ENCODE measurements at places on chromosomes 7 and 10.

DNA sequence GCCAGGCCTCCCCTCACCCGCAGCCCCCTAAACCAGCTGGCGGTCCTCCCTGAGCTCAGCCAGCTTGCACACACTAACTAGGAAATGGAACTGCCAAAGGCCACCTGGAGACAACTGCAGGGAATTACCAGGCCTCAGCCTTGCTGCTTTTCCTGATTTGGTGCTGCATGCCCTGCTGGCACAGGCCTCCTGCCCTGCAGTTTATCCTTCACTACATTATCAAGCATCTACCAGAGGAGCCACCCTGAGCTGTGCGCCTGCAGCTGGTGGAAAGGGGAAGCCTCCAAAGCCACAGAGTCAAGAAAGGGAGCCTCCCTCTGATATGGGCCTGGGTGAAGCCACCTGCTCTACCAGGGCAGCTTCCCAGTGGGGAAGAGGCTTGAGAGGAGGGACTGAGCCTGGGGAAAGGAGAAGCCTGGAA, 139.8 kb downstream of the GRID1 start:
- no peak for DNase-seq

DNA sequence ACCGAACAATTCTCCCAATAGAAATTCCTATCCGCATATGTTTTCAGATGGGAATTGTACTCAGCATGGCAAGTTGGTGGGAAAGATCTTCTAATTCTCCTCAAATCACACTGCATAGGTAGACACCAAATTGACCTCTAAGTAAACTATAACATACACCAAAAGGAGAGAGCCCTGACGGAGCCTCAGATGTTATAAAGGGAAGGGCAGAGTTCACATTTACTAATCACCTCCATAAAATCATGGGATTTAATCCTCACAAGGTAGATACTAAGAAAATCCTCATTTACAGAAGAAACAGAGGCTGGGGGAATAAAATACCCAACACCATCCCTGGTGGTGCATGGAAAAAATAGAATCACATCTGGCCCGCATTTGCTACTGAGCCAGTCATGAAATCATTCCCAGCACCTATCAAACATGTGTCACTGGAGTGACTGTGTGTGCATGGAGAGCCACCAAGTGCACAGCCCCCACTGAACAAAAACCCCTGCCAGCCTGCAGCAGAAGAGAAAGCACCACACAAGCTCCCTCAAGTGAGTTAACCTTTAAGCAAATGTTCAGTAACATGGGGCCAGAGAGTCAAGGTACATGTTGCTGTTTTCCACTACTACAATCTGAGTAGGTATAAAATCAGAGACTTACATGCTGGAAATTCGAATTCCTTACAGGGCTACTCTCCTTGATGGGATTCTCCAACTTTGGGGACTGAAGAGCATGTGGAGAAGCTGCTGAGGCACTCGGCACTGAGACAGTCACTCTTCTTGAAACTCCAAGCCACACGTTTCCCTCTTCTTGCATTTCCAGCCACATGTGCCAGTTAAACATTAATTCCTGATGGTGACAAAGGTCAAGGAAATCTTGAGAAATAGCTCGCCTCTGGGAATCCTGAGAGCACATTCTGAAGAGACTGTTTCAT, at the start of gene DDC:
DDC (minus strand) TSS at position 766 of the 919 bp plus-strand sequence. CDS start 21,320 bp downstream, outside the sequence.
- no peak for DNase-seq

DNA sequence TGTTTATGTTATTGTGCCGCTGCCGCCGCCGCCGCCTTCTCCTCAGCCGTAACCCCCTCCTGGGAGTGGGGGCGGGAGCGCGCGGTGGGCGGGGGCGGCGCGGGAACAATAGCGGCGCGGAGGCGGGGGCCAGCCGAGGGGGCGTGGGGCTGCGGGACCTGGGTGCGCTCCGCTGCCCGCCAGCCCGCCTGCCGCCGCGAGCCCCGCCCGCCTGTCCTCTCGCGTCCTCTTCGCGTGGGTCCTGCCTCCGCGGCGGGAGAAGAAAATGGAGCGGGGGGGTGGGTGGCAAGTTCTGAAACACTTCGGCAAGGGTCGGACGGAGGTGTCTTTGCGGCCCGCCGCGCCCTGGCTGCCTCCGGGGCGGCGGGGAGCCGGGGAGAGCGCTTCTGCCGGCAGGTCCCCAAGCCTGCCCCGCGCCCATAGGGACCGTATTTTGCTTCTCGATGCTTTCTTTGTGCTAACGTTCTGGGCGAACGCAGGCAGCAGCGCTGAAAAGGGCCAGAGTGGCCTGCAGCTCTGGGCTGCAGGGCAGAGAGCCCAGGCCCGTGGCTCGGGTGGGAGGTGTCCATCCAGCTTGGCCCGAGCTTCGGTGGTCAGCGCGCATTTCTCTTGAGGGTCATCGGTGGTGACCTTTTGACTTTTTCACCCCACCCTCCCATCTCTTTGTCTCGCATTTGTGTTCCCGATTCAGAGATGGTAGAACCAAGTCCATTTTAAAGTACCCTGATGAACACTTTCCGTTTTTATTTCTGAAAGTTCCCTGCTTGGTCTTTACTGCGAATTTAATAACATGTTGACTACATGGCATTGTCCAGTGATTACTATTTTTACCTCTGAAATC, 613 bp downstream of the MAPK8 start:
- no peak for DNase-seq

DNA sequence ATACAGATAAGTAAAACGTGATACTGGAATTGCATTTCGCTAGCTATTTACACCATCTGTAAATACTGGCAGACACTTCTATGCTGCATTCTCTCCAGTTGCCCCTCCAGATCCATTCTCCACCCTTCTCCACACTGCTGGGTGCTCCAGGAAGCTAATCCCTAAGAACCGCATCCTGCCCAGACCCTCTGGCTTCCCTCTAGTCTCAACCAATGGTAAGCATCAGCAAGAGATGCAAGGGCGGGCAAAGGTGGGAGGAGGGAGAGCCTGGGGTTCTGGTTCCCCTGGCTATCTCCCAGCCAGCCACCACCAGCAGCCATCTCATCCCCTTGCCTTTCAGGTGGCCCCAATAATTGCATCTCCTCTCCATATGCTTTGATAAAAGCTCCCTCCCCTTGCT, 84.4 kb downstream of the AMPH start:
- no peak for DNase-seq
